T-helper 1 cell (primary cell): ENCODE measurements at places on chromosomes 12 and 14.

- DNase-seq, result no peak
These were observed 68.1 kb downstream of the ETNK1 start for GRCh38 chr12:22692964-22693555.

DNA sequence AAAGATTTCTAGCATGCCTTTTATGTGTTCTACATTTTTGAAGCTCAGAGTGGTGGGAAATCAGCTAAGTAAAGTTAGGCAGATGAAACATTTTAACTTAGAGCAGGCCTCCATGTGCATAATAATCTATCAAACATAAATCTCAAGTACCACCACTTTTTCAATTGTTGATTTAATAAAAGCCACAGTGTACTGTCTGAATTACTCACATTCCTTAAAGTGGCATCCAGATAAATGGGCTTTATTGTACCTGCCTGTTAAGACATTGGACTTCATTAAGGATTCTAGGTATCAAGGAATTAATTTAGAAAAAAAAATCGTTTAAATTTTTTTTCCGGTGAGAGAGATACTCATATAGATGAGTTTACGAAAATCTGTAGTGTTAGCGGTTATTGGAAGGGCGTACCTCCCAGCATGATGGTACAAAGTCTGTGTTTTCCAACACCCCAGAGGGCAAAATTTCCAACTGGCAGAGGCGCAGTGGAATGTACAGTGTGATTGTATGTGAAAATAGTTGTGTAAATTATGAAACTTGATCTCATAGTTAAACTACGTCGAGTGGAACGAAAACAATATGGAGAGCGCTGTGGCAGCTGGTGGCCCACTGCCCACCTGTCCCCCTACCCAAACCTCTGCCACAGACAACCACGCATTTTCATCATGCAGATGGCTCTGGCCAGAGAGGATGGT is 25.0 kb downstream of the ELK3 start:
- DNase-seq, result no peak

- DNase-seq, result no peak
These were observed 58.6 kb downstream of the ZFC3H1 start for GRCh38 chr12:71605039-71605438.

DNA sequence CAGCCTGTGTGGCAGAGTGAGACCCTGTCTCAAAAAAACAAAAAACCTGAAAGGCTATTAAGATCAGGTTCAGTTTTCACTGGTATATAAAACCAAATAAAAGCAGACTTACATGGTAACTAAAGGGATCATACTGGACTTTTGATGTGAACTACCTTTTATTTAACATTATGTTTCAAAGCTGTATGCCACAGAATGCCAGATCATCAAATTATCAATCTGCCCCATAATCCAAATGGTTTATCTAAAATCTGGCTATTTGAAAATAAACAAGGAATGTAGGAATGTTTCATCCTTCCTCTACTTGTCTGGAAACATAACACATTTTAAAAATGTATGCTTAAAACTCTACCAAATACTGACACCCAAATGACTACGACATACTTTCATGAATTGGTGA is 14.2 kb downstream of the NID2 start:
- no peak for DNase-seq

GRCh38 chr12:100199023-100199346 is 1.6 kb upstream of the ACTR6 start:
- DNase-seq, result no peak

DNA sequence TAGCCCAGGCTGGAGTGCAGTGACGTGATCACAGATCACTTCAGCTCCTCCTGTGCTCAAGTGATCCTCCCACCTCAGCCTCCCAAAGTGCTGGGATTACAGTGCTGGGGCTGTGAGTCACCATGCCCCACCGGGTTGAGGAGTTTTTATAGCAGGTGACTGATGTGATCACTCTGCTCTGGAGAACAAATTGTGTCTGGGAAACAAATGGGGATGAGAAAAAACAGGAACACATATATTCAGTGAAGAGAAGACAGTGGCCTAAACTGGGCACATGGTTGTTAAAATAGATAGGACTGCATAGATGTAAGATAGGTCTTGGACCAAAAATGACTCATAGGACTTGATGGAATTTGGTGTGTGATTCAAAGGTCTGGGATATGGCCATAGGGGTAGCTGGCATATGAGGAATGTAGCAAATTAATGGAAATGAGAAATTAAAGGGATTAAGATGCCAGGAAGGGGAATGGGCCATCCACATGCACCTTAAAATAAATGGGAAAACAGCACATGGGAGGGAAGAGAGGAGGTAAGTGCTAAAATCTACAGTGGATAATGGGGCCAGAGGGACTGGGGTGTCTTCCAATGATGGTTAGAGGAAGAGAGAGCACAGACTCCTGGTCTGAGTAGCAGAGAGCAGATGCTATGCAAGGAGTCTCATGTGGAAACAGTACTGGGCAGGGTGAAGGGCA is 11.2 kb downstream of the BCAT1 start:
- DNase-seq, result no peak

DNA sequence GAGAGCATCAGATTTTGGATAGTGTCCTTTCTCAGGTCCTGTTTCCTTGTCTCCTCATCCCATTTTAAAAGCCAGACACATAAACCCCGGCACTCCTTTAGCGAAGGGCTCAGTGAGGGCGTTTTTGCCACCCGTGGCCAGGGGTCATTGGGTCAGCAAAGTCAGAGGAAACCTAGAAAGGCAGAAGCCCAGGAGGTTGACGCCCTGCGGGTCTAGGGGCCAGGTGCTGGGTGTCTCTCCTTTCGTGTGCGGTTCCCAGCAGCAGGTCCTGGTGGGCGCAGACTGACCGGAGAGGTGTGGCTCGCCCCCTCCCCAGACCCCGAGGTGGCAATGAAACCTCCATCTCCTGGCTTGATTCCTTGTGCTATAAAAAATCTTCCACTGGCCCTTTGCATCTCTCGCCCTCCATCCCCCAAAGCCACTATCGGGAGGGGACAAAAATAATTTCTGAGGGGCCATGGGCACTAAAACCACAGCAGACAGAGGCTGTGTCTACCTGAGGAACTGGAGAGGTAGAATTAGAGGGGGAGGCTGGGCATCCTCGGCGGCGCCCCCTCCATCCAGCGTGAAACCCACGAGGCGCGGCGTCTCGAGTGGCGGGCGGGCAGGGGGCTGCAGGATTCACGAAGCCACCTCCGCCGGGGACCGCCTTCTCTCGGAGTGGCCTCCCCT is 858 bp upstream of the FRMD6 start:
- no peak for DNase-seq

- no peak for DNase-seq
These were observed 54.9 kb upstream of the DIO3 start for GRCh38 chr14:101506211-101506925.

DNA sequence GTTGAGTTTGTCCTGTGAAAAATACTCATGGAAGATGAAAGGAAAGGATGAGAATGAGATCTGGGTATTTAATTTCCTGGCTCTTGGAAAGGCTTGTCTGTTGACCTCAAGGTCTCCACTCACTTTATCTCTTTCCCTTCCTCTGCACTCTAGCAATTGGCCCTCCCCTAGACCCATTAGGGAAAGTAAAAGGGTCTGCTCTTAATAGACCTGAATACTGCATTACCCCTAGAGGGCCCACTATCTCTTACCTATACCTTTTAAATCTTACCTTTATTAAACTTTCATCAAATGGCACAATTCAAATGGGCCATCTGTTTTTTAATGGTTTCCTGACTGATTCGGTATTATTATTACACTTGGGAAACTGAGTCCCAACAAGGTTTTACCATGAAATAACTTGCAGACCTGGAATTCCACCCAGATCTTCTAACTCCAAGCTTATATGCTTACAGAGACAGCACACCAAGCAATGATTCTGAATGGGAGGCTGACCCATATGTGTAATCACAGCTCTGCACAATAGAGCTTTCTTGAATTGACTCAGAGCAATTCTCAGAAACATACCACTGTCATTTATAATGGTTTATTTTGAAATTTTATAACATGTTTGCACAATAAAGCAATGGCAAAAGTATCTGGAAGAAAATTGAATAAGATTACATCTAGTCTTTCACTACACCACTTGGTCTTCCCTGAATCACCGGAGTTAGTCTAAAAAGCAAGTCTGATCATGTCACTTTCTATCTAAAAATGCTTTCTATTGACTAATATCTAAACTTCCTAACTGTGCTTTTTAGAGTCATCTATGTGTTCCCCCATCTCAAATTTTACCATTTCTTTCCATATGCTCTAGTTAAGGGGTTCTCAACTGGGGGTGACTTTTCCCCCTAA is 618.5 kb downstream of the NRXN3 start:
- no peak for DNase-seq

- DNase-seq, result no peak
These were observed 31.1 kb downstream of the NRDE2 start for GRCh38 chr14:90300611-90301047.

DNA sequence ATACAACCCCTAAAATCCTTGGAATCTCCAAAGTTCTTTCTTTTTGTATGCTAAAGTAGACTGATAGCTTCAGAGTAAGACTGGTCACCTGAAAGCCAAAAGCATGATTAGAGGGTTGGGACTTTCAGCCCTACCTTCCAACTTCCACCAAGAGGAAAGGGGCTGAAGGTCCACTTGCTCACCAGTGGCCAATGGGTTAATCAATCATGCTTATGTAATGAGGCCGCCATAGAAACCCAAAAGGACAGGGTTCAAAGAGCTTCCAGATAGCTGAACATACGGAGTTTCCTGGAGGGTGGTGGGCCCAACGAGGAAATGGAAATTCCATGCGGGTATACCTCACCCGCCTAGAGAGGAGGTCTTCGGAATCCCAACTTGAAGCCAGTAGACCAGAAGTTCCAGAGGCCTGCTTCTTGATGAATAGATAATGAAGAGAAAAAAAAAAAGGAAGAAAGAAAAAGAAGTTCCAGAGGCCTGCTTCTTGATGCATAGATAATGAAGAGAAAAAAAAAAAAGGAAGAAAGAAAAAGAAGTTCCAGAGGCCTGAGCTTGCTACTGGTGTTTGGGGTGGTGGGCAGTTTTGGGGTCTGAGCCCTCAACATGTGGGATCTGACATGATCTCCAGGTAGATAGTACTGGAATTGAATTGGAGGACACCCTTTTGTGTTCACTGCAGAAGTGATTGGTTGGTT is 11.2 kb upstream of the BTG1 start:
- DNase-seq, result no peak

DNA sequence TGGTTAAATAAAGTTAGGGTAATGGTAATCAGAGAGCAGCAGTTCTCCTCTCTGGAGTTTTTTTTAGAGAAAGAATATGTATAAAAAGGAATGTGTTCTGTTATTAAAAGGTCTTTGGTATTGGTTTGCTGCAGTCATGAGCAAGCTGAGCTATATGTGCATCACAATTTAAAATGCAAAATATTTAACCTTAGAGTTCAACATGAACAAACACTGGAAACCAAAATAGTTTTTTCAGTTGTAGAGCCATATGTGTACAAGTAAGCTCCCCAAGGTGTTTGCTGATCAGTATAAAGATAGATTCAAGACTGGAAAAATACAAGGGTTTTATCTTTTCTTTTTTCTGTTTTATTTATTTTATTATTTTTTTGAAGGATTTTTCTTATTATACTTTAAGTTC is 245.0 kb downstream of the NUBPL start:
- no peak for DNase-seq

DNA sequence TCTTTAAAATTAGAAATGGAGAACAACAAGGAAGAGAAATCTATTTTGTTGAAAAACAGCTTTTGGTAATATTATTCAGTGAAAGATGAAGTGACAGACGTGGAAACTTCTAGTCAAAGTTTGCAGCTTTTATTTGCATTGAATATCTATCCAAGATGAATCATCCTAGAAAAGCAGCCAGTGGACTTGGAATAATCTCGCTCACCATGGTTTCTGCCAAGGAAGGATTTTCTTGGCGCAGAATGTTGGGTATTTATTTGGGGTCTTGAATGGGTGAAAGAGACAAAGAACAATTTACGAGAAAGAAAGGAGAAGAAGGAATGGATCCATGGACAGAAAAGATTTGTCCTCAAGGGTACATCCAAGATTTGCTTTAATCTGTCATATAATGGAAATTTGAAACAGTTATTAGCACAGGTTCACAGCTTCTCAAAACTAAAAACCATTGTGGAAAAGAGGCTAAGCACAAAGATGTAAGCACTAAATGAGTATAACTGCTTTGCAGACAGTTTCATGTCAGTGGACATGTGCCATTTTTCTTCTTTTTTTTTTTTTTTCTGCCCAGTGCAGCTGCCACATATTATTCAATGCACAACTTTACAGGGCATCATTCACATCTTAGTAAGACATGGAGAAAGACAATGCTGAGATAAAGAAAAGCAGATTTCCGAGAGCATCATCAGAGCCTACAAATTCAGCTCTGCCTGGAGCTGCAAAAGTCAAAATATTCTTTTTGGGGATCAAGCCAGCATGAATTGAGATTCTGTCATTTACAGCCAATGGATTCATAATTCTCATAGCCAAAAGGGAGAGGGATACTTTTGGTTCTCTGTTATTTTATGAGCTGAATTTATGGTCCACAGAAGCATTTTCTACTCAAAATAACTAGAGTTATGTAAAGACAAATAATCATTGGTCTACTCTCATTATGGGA is 333.7 kb downstream of the DAD1 start:
- DNase-seq, result no peak

- DNase-seq, result no peak
These were observed 53.7 kb downstream of the FBXL14 start for GRCh38 chr12:1540690-1541089.

- no peak for DNase-seq
These were observed 2.1 kb downstream of the TARBP2 start for GRCh38 chr12:53502983-53503728.

- peak; percentile 36 for DNase-seq
These were observed 1.0 kb upstream of the CAMKK2 start for GRCh38 chr12:121297435-121297991.

- DNase-seq, result no peak
These were observed 21.0 kb upstream of the SNX6 start for GRCh38 chr14:34650786-34651584.

GRCh38 chr14:102629011-102629444 is 36.6 kb downstream of the RCOR1 start:
- DNase-seq, result no peak
